Immature natural killer cell (primary cell): ENCODE measurements at places on chromosomes 1 and 21. TPM values are rescaled to one million over a fixed set of nuclear protein-coding genes. Genes with fewer than 3 reads are reported as not detected.

The CASQ2 gene
- polyA plus RNA-seq = not detected

The FAM167B gene
- polyA plus RNA-seq = not detected

The SPATA17 gene
- polyA plus RNA-seq = not detected

The PAQR7 gene
- polyA plus RNA-seq = 0.35 TPM

The RAP1GAP gene
- polyA plus RNA-seq = not detected

The AMY1B gene
- polyA plus RNA-seq = not detected

The LAMTOR5 gene
- polyA plus RNA-seq = 387 TPM

The HJV gene
- not detected for polyA plus RNA-seq

The OR2L2 gene
- polyA plus RNA-seq = not detected

The PAQR6 gene
- 2.5 TPM for polyA plus RNA-seq

The LPAR3 gene
- not detected for polyA plus RNA-seq

The FCRLA gene
- polyA plus RNA-seq = 0.42 TPM

The TMOD4 gene
- not detected for polyA plus RNA-seq

The LRP8 gene
- polyA plus RNA-seq = 1.1 TPM

The KCNE1 gene
- not detected for polyA plus RNA-seq

The SPRR2G gene
- polyA plus RNA-seq = not detected

The S1PR1 gene
- 126 TPM for polyA plus RNA-seq

The FAM43B gene
- not detected for polyA plus RNA-seq

The GNG4 gene
- not detected for polyA plus RNA-seq

The DCDC2B gene
- not detected for polyA plus RNA-seq

The GPR37L1 gene
- 0.10 TPM for polyA plus RNA-seq

The SPRR2E gene
- polyA plus RNA-seq = not detected

The ELF3 gene
- not detected for polyA plus RNA-seq

The RCC2 gene
- 35.5 TPM for polyA plus RNA-seq

The OXCT2 gene
- not detected for polyA plus RNA-seq

The SLAMF6 gene
- 105 TPM for polyA plus RNA-seq

The TEX38 gene
- not detected for polyA plus RNA-seq

The GJA8 gene
- not detected for polyA plus RNA-seq

The C1orf226 gene
- not detected for polyA plus RNA-seq

The TPTE gene
- not detected for polyA plus RNA-seq

The TGFB2 gene
- polyA plus RNA-seq = not detected

The CDK11A gene
- 32.6 TPM for polyA plus RNA-seq

The LAMB3 gene
- polyA plus RNA-seq = 1.6 TPM

The ZNF683 gene
- polyA plus RNA-seq = 24.2 TPM

The UBE2U gene
- not detected for polyA plus RNA-seq

The EXTL1 gene
- polyA plus RNA-seq = not detected

The DFFB gene
- polyA plus RNA-seq = 8.3 TPM

The CELA3B gene
- not detected for polyA plus RNA-seq

The G0S2 gene
- 0.59 TPM for polyA plus RNA-seq

The CELA2A gene
- polyA plus RNA-seq = not detected

The IQGAP3 gene
- not detected for polyA plus RNA-seq

The AKR7A2 gene
- polyA plus RNA-seq = 153 TPM

The SFT2D2 gene
- 72.6 TPM for polyA plus RNA-seq

The MRPS15 gene
- polyA plus RNA-seq = 106 TPM

The SEC16B gene
- polyA plus RNA-seq = not detected

The CYP4Z1 gene
- not detected for polyA plus RNA-seq

The ZNF670 gene
- polyA plus RNA-seq = 1.1 TPM

The IRF6 gene
- polyA plus RNA-seq = 5.2 TPM

The COL24A1 gene
- not detected for polyA plus RNA-seq

The LRIF1 gene
- 22.0 TPM for polyA plus RNA-seq

The STRIP1 gene
- 30.4 TPM for polyA plus RNA-seq

The MCOLN2 gene
- polyA plus RNA-seq = 1.4 TPM

The RXFP4 gene
- polyA plus RNA-seq = 0.78 TPM

The ADORA1 gene
- 3.7 TPM for polyA plus RNA-seq
